Stimulated activated CD4-positive, alpha-beta T cell treated with anti-CD3 and anti-CD28 coated beads, Interleukin-1b, Interleukin-23, amount 100 ng/mL, for 1 hour (primary cell): ENCODE measurements at places on chromosomes 3 and 15.

DNA sequence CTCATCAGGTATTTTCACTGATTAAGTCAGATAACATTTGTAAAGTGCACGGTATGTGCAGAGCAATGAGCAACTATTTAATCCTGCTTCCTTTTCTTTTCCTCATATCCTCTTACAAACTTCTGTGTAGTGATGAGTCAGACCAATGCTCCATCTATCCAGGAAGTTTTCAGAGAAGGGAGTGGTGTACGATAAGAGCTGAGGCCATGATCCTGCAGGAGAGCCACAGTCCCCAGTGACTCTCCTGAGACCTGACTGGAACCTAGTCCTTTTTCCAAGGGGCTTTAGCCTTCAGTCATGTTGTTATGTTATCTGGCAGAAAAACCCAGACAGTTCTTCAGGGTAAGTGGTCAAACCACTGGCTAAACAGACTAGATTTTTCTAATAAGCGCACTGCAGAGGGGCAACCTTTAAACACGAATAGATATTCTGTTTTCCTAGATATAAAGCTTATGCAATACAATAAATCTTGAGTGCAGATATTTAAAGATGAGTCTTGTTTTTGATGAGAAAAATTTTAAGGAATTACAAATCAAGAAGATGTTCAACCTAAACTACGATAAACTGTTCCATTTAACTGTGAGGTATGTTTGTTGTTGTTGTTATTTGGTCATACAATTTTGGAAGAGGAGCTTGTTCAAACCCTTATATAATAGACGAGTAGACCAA is 110.5 kb upstream of the RAP2B start:
- DNase-seq = no peak

- DNase-seq = no peak
These were observed 463.6 kb upstream of the KCNMB2 start for GRCh38 chr3:178072391-178073305.

GRCh38 chr15:99416191-99417188 is 149.3 kb upstream of the MEF2A start:
- DNase-seq = no peak

GRCh38 chr15:69164807-69165636 is 4.6 kb downstream of the GLCE start:
- no peak for DNase-seq

DNA sequence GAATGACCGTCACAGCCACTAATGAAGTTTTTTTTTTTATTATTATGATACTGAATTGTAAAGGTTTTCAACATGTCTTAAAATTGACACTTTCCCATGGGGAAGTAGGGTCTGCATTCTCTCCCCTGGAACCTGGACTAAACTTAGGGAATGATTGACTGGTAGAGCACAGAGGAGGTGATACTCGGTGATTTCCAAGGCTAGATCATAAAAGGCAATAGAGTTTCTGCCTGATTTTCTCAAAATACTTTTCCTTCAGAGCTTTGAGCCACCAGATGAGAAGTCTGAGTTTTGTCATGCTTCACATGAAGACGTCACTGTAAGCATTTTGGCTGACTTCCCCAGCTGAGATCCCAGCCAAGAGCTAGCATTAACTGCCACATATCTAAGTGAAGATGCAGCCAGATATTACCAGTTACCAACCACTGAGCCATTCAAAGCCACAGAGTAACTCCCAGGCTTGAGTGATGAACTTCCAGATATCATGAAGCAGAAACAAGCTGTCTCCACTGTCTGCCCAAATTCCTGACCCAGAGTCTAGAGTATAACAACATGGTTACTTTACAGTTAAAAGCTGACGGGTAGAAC is 105.8 kb downstream of the LSAMP start:
- no peak for DNase-seq

DNA sequence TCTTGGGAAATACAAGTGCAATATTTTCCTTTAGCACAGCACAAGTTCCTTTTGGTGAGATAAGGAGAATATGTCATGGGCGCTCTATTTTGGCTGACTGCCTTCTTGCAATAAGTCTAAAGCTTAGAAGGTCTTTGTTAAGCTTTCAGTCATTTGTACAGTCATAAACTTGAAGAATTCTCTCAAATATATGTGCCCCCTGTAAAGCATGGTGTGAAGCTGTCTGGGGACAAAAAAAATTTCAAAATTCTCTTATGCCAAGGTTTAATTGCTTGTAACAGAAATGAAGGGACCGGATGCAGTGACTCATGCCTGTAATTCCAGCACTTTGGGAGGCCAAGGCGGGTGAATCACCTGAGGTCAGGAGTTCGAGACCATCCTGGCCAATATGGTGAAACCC is 21.7 kb upstream of the ARID3B start:
- DNase-seq = no peak

DNA sequence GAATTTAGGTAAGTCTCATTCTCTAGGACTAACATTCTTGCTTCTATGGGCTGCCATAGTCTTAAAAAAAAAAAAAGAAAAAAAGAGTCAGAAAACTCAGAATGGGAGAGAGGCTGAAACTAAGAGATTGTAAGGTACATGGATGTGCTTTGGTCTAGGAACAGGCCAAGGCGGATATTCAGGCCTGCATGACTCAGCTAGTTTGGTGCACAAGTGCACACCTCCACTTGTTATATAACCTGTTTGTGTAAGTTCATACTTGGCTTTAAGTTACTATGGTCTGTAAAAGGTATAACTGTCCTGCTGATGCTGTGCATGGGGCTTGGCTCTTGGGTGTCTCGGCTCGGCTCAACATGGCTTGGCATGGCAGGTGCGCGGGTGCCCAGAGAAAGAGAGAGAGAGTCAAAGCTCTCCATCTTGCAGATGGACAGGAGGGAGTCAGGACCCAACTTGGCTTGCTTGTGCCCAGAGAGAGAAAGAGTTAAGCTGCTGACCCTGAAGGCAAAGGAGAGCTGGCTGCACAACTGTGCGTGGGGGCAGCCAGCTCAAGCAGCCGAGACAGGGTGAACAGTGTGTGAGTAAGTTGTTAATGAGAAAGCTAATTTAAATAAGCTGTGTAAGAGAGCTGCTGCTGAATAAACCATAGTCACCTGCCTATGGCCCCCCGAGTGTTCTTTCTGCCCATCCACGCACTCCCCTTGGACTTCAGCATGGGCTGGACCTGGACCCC is 31.4 kb upstream of the CHRNB4 start:
- no peak for DNase-seq

DNA sequence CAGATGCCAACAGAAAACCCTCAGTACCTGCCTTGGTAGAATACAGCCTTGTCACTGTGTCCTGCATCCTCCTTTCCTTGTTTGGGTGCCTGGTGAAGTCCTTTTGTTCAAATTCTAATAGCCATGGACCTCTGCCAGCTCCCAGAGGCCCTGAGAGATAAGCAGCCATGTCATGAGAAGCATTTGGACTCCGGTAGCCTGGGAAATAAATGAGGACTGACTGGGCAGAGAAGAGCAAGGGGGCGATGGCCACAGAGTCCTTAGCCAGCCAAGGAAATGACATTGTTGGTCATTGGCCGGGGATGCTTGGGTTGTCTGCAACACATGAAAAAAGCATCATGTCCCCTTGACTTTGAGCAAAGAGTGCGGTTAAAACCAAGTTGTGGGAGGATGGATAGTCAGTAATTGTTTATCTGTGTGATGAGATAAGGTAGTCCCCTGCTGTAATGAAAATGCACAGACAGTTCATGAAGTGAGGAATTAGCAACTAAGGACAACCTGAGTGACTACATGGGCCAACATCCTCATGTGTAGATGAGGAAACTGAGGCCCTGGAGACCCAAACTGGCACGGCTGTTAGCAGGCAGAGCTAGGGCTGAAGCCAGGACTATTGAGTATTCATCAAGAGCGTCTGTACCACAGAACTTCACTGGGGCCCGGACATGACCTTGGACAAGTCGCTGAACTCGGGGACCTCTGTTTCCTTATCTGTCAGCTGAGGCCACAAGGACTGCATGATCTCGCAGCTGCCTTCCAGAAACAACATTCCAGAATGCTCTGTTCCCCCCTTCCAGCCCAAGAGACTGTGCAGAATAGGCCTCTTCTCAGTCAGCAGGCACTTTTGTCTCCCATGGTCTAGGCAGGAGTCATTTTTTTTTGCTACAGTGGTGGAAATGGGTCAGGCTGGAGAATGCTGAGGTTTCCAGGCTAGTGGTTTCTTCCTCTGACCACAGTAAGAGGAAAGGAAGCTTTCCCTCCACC is 90.5 kb upstream of the CTDSPL start:
- no peak for DNase-seq

- DNase-seq = no peak
These were observed 26.7 kb downstream of the SYNM start for GRCh38 chr15:99131441-99132023.

- no peak for DNase-seq
These were observed 57.5 kb downstream of the SCN11A start for GRCh38 chr3:38994251-38994650.

- no peak for DNase-seq
These were observed 59.6 kb downstream of the ZBTB20 start for GRCh38 chr3:115087512-115087911.

- no peak for DNase-seq
These were observed 514 bp downstream of the IGF2BP2 start for GRCh38 chr3:185824051-185825005.

- DNase-seq = no peak
These were observed 421.8 kb upstream of the TBL1XR1 start for GRCh38 chr3:177618873-177619733.

DNA sequence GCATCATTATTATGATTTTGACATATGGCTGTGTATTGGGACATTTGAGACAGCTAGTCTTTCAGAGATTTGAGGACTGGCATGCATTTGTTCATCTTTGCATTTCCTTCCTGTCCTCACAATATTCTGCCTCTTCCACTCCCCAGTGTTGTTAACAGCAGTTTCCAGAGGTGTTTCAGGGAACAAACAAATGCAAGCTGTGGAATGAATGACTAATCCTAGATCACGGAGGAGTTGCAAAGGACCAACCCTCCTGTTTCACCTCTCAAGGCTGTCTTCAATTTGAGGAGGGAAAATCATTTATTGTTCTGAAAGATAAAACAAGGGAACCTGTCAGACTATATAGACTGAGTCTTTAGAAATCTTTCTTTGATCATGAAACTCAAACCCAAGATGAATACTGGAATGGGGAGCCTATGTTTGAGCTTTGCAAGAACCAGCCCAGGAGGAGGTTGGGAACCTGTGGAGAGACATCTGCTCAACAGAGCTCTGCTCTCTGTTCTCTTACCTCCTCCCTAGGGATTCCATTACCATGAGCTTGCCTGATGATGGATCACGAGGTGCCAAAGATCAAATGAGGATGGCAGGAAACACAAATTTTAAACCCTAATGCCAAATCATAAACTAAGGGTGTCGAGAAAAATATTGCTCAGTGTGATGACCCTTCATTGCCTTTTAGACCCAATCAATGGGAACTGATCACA is 68.5 kb downstream of the SLC7A14 start:
- no peak for DNase-seq

DNA sequence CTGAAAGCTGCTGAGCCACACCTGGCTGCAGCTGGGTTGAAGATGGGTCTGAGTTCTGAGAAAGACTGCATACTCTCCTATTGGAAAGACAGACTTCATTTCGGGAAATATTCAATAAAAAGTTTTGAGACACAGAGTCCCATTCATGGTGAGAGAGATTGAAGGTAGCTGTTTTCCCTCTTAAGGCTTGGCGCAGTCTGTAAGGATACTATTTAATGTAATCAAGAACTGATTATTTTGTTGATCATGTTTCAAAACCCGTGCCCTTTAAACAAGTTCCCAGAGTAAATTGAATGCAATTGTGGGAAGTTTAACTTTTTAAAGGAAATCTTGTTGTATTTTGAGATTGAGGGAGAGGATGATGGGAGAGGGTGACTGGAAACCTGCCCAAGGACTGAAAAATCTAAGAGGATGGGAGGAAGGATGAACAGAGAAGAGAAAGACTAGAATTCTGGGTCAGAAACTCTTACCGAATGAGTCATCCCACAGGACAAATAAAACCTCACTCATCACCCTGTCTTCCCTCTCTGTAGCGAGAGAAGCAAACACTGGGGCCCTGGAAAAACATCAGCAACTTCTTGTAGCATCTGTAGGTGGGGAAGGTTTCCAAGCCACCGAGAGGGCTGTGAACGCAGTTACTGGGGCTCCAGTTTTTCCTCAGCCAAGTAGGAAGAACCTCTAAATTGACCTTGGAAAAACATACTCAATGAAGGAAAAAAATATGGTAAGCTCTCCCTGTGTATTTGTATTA is 193.2 kb upstream of the TPRG1 start:
- DNase-seq = no peak

DNA sequence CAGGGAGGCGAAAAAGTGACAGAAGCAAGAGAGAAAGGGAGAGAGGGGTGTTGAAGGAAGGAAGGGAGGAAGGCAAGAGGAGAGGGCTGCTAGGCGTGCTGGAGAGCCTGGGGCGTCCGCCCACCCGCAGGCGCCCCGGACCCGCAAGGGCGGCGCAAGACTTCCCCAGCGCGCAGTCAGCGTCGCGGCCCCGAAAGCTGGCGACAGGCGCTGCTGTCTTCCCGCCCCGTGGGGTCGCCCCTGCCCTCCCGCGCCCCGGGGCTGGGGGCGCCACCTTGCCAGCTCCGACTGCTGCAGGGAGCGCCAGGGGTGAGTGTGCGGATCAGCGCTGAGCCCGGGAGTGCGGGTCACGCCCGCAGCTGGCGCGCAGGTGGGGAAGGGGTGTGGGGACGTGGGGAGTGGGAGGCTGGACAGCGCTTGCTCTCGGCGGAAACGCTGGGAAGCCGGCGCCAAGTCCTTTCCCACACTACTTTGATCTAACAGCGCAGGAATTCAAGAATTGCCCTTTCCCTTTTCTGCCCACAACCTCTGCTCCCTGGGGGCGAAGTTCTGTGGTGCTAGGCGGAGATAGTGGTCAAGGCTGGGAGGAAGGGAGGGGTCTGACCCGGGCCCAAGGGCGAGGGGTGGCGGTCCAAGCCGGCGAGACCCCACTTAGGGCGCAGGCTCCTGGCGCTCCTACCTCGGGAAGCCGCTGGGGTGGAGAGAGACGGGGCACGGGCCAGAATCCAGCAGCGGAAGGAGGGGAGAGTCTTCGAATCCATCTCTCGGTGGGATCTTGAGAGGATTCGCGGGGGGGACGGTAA is 266.1 kb downstream of the CGGBP1 start:
- no peak for DNase-seq

DNA sequence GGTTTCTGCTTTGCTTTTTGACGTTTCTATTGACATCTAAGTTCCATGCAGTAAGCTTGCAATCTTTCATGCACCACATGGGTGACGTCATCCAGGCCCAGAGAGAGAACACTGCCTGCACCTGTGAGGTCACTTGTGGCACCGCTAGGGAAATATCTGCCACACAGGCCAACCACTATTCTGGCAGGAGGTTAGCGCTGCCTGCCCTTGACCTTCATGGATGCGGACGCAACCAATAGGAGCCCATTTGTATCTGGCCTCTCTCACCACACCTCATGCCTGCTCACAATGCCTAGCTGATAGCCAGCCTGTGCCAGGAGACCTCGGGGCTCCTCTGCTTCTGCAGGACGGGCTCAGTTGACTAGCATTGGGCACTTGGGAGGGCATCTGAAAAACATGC is 55.8 kb upstream of the PRR23E start:
- DNase-seq = no peak
